ENCODE measurements at places on chromosomes 13 and 19.

DNA sequence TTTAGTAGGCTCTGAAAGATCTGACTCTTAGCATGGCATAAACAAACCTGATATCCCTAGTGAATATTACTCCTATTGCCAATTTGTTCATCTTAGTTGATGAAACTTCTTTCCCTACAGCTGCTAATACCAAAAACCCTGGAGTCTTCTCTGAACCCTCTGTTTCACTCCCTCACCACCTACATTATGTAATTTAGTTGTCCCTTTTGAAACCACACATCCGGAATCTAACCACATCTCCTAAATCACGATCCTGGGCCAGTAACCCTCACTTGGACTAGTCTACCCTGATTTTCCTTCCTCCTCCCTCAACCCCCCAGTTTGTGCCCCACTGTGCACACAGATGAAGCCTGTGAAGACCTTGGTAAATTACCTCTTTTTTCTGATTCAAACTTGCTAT, 1.2 kb downstream of the ZNF256 start:
- DNase-seq: no peak

DNA sequence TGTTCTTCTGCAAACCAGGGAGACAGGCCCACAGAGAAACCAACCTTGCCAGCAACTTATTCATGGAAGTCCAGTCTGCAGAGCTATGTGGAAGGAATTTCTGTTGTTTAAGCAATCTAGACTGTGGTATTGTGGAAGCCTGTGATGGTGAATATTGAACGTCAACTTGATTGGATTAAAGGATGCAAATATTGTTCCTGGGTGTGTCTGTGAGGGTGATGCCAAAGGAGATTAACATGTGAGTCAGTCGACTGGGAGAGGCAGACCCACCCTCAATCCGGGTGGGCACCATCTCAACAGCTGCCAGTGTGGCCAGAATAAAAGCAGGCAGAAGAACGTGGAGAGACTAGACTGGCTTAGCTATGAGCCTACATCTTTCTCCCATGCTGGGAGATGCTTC, 606.0 kb downstream of the EFNB2 start:
- no peak for DNase-seq

GRCh38 chr19:46975011-46975924, 44.4 kb upstream of the NPAS1 start:
- no peak for DNase-seq

DNA sequence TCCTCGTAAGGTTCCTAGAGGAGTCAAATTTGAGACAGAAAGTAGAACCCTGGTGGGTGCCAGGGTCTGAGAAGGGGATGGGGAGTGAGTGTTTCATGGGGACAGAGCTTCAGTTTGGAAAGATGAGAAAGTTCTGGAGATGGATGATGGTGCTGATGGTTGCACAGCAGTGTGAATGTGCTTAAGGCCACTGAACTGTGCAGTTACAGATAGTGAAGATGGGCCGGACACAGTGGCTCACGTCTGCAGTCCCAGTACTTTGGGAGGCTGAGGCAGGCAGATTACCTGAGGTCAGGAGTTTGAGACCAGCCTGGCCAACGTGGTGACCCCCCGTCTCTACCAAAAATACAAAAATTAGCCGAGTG, 917 bp downstream of the SPC24 start:
- DNase-seq: no peak

GRCh38 chr13:112742583-112742982, 52.7 kb downstream of the ATP11A start:
- no peak for DNase-seq

- DNase-seq: no peak
Observed at GRCh38 chr19:54208784-54209057, 8.1 kb downstream of the RPS9 start.

DNA sequence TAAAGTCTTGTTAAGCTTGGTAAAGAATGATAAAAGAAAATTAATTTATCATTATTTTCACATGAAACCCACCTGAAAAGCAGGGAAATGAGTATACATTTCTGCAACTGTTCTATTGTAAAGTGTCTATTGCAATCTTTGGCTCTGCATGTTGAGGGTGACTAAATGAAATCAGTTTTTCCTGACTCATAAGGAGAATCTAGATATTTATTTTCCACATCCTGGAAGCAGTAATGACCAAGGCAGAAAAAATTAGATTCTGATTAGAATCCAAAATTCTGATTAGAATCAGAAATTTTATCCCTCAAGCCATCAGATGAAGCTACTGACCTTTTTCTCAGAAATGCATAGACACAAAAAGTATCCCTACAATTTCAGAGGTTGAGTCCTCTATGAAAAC, 178.4 kb downstream of the MYO16 start:
- DNase-seq: no peak

Measured in forelimb muscle (tissue), 1 donor.